SJSA1 (cell line): ENCODE measurements at places on chromosomes 3 and 15. TPM values are rescaled to one million over a fixed set of nuclear protein-coding genes. Genes with fewer than 3 reads are reported as not detected.

DNA sequence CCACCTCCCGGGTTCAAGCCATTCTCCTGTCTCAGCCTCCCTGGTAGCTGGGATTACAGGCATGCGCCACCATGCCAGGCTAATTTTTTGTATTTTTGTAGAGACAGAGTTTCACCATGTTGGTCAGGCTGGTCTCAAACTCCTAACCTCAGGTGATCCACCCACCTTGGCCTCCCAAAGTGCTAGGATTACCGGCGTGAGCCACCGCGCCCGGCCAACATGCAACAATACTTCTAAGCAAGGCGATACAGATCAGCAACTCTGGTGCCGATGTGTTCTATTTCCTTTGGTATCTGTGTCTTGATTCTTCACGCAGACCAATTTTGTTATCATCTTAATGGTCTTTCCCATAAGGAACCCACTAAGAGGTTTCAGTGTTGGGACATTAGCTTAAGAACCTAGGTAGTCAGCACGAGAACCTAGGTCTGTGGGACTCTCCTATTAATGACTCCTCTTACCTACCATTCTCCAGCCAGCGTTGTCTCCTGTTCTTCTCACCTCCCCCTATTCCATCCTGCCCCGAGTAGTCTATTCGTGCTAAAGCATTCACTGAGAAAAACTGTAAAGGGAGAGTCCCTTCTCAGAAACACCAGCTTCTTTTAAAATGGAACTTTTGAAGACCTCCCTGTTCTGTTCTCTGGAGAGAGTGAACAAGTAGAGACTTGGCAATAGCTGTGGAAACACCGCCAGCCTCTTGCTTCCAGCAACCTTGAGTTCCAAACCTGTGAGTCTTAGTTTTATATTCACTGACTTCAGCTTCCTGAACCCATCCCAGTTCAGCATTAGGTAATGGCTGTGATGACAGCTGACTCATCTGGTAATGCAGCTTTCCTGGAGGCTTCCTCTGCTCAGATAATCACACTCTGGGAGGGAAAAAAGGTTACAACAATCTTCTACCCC, 61.2 kb downstream of the TSC22D2 start:
- peak; percentile 83 for DNase-seq

GRCh38 chr3:38003371-38003816, 12.8 kb downstream of the VILL start:
- DNase-seq, result no peak

LRRN1 gene
- total RNA-seq, result not detected in 2 replicates

DNA sequence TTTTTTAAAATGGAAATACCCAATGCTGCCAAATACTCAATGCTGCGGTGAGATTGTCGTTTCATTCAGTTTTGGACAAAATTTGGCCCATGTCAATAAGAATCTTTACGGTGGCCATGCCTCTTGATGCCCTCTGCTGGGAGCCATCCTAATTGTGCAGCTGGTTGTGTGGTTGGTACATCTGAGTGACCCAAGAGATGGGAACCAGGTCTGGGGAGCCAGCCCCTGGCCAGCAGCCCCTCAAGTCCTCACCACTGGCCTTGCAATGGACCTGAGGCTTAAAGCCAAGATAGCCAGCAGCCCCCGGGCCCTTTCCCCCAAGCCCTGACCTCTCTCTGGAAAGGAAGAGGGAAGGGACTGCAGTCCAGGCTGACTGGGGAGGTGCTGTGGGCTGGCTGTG, 36.4 kb upstream of the ESYT3 start:
- no peak for DNase-seq

DNA sequence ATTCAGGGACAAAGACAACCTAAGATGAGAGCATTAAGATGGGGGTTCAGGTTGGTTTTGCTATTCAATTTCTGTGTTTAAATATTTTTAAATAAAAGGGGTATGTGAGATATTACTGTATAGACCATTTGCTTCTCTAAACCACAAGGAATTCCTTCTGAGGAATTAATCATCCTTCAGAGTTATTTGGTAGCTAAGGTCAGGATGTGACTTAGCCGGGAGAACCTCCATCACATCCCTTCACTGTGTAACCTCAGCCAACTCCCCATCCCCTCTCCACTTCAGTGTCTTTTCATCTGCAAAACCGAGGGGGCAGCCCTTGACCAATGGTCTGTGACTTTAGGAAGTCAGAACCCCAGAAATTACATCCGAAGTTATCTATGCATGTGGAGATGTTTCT, 48.7 kb upstream of the SKOR1 start:
- no peak for DNase-seq

- no peak for DNase-seq
Observed at GRCh38 chr3:152352554-152352953, 83.8 kb downstream of the MBNL1 start.

DNA sequence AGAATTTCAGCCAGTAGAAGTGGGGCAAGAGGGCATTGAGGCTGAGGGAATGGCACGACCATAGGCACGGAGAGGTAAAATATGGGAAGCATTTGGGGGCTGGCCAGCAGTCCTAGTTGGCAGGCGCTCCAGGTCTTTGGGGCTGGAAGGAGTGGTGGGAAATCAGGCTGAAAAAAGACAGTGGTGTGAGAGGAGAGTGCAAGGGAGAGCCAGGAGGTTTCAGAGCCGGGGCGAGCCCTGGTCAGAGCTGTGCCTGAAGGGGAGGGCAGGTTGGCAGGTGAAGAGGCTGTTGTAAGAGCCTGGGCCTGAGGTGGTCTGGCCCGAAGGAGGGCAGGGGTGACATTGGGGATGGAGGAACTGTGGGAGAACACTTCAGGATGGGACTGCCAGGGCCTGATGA, 1.6 kb upstream of the IDH3A start:
- DNase-seq, result no peak

- no peak for DNase-seq
Observed at GRCh38 chr15:45585069-45585791, 1.9 kb upstream of the BLOC1S6 start.

GRCh38 chr3:37887062-37887461, 25.4 kb downstream of the CTDSPL start:
- DNase-seq, result no peak

RBP2 gene
- not detected in 2 replicates for total RNA-seq

DNA sequence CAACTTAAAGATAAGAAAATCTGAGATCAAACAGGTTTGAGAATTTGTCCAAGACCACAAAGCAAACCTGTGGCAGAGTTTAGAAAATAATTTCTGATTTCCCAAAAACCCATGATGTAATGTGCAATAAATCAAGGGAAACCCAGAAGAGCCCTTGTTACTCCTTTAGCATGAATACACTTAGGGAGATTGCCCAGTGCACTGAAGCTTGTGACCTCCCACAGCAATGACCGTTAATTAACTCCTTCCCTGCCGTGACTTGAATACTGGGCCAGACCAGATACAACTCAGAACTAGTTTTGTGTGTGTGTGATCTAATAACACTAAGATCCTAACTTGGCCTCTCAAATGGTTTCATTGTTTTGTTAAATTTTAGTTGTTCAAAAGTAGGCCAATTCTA, 2.5 kb downstream of the PRKAR2A start:
- DNase-seq, result no peak

RAB11A gene
- total RNA-seq, result 196 and 205 TPM in 2 replicates

- DNase-seq, result no peak
Observed at GRCh38 chr3:64977308-64978100, 289.7 kb upstream of the ADAMTS9 start.

GHSR gene
- not detected in 2 replicates for total RNA-seq

DNA sequence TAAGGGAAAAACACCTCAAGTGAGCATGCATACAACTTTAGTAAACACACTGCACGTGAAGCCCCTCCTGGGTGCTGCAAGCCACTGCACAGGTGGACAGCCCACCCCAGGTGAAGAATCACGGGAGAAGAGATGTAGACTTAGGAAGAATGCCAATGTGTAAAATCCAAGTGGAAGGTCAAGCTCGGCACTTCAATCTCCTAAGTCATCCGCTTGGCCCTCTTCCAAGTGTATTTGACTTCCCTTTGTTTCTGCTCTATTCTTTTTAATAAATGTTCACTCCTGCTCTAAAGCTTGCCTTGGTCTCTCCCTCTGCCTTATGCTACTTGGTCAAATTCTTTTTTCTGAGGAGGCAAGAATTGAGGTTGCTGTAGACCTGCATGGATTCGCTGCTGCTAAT, 316.6 kb downstream of the EDEM1 start:
- no peak for DNase-seq

NOX5 gene
- not detected in 2 replicates for total RNA-seq

GRCh38 chr15:51619331-51620035, 3.1 kb downstream of the DMXL2 start:
- DNase-seq, result no peak

NDN gene
- total RNA-seq, result 41.2 and 41.5 TPM in 2 replicates
